ENCODE measurements at places on chromosomes 3 and 15.

GRCh38 chr3:17194116-17194515, 309.4 kb downstream of the PLCL2 start:
- no peak for DNase-seq

GRCh38 chr3:154427685-154428285, 2.2 kb downstream of the GPR149 start:
- no peak for DNase-seq

GRCh38 chr3:32432711-32433530, 41.3 kb downstream of the CMTM7 start:
- no peak for DNase-seq

DNA sequence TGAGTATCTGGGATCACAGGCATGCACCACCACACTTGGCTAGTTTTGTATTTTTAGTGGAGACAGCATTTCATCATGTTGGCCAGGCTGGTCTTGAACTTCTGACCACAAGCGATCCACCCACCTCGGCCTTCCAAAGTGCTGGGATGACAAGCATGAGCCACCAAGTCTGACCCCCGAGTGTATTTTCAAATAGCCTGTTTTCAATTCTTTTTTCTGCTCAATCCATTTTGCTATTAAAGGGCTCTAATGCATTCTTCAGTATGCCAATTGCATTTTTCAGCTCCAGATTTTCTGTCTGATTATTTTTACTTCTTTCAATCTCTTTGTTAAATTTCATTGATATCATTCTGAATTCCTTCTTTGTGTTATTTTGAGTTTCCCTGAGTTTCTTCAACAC, 5.8 kb downstream of the OR5H6 start:
- DNase-seq: no peak

DNA sequence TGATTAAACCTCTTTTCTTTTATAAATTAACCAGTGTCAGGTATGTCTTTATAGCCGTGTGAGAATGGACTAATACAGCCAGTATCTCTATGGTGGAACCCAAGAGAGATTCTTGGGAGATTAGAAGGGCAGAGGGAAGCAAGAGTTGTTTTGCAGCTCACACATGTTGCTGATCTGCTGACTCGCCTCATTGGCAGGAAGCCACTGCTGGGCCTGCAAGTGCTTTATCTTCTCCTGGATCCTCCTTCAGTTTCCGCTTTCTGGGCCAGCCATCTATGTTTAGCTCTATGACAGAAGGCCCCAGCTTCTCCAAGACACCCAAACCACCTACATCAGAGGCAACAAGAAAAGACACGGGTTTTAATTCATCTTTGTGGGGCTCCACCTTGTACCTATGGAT, 23.4 kb upstream of the GALNT15 start:
- DNase-seq: no peak

DNA sequence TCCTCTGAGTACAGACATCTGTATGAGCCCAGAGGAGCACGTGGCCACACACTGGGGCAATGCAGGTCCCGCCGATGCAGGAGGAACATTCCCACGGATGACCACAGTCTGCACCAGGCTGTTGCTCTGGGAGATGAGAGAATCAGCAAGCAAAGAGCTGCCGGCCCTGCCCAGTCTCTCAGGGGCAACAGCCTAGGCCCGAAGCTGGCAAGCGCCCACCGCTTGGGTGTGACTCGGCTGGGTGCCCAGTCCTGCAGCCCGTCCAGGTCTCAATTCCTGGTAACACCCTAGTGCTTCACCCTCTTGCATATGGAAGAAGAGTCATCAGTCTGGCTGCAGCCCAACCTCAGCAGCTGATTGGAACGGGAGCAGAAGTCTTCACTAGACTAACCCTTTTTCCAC, 153.7 kb upstream of the HES1 start:
- DNase-seq: no peak

DNA sequence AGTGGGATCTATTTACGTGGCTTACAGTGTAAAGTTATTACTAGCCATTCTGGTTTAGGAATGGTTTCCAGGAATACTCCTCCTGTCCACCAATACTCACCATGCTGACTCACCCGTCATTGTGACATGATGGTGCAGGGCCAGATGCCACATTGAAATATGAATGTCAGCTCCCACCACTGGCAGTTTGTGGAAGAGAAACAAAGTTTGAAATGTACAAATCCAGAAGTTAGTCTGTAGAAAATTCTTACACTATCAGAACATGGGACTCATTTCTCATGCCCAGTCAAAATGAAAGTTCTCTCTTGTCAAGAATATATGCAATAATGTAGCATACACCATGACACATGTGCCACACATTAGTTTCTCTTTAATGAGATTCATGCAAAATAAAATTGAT, 14.4 kb upstream of the TSPAN3 start:
- no peak for DNase-seq

- DNase-seq: no peak
Measured at GRCh38 chr3:184067573-184068055, 14.8 kb downstream of the HTR3C start.

- no peak for DNase-seq
Measured at GRCh38 chr15:57452090-57452754, 75.9 kb downstream of the CGNL1 start.

DNA sequence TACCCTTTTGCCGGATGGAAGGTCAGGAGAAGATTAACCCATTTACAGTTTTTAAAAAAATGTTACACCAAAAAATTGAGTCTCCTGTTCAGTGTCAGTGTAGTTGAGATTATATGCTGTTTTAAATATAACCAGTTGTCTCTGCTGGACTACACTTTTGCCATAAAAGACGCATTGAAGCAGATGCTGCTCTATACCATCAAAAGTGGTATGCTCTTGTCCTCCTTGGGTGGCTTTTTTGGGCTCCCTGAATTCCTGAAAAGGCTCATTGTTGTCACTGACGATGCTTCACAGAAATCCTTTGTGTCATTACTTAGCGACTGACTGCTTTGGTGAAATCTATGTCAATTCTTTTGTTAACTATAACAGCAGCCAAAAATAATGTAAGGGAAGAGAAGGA, 133.9 kb upstream of the SKOR1 start:
- no peak for DNase-seq

- no peak for DNase-seq
Measured at GRCh38 chr3:13222131-13222530, 148.9 kb upstream of the IQSEC1 start.

DNA sequence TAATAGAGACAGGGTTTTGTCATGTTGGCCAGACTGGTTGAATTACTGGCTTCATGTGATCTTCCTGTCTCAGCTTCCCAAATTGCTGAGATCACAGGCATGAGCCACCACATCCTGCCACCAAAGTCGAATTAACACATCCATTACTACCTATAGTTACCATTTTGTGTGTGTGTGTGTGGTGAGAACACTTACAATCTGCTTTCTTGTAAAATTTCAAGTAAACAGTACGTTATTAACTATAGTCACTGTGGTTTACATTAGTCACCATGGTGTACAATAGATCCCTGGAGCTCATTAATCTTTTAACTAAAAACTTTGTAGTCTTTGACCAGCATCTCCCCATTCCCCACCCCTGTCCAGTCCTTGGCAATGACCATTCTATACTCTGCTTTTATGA, 270.0 kb downstream of the NAALADL2 start:
- DNase-seq: no peak

GRCh38 chr15:99605490-99605931, 39.7 kb downstream of the MEF2A start:
- DNase-seq: no peak

DNA sequence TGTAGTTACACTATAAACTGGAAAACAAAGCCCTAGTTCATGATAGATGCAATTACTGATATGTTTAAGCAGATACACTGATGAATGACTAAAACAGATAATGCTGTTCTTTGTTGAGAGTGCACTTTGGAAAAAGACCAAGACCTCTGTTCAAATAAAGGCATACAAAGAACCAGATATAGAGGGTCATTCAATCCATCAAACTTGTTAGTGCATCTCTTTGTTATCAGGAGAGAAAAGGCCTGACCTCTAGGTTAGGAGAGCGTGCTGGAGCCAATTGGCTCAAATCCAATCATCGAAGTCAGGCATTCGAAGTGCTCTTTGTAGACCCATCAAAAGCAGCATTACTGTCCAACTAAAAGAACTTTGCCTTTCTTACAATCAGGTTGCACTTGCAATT, 124.2 kb downstream of the TFG start:
- no peak for DNase-seq

- no peak for DNase-seq
Measured at GRCh38 chr15:88932271-88932874, 19.2 kb upstream of the MFGE8 start.

DNA sequence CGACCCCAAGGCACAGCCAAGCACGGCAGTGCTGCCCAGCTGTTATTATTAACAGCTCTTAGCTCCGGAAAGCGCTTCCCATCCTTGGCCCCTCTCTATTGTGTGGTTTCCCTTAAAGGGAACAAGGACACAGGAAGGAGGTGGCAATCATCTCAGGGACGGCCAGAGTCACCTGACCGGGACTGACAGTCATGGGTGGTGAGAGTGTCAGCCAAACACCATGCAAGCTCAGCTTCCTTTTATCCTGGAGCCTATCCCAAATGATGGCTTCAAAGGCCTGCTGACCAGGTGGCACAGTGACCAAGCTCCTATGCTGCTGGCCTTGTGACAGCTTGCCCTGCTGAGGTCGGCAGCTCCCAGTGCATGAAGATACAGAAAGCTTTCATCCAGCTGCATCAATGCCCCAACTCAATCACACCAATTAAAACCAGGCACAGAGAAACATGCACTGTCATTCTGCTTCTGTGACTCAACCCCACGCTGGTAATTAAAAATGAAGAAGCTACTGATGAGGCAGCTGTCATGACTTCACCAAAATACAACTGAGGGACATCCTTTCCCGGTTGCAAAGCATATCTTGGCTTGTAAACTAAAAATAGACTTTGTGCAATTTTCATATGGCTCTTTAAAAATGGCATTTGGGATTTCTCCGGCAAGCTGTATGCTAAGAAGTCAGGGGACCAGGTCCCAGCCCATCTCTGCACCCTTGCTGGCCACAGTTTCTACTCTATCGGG, 34.0 kb downstream of the PCSK6 start:
- DNase-seq: no peak

- no peak for DNase-seq
Measured at GRCh38 chr3:64221571-64222257, 3.6 kb downstream of the PRICKLE2 start.

DNA sequence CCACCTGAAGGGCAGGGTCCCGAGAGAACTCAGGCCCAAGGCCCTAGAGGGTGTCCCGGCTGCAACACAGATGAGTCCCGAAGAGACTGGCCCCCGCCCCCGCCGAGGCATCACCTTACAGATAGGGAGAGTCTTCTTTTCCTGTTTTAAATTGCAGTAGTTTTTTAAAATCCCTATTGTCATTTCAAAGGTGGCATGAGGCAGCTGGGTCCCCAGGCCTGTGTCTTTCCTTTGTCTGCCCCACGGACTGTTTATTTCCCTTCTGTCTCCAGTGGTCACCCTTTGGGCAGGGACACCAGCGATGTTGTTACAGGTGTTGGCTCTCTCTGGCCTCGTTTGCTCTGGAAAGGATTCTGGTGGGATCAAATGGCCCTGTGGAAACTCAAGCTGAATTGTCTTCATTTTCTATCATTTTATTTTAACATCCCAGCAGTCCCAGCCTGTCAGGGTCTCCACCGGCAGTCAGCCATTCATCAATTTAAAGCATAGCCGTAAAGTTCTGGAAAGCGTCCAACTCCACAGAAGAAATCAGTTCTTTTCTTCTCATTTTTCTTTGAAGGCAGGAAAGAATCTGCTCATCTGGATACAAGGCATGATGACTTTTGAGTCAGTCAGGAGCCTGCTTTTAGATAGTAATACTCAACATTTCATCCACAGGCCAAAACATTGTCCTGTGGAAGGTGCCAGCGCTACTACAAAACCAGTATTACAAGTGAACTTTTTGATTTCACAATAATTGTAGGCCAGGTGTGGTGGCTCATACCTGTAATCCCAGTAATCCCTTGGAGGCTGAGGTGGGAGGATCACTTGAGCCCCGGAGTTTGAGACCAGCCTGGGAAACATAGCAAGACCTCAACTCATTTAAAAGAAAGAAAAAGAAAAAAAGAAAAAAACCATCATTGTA, 96.2 kb downstream of the HES1 start:
- DNase-seq: no peak

DNA sequence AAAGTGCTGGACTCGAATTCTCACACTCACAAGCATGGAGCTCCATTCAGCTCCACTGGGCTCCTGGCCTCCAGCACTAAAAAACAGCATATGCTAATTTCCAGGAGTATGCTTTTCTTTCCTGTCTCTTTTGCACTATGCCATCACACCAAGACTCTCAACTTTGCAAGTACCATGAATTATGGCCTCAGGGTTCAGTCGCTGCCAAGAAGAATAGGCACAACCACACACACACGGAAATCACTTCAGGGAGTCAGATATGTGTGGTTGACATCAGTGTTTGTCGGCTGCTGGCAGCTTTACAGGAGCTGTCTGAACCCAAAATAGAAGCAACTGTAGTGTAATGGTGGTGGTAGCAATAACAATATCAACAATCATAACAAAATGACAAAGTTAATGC, 305.0 kb upstream of the SLCO3A1 start:
- no peak for DNase-seq

GRCh38 chr15:40008061-40008765, 30.8 kb downstream of the SRP14 start:
- no peak for DNase-seq

DNA sequence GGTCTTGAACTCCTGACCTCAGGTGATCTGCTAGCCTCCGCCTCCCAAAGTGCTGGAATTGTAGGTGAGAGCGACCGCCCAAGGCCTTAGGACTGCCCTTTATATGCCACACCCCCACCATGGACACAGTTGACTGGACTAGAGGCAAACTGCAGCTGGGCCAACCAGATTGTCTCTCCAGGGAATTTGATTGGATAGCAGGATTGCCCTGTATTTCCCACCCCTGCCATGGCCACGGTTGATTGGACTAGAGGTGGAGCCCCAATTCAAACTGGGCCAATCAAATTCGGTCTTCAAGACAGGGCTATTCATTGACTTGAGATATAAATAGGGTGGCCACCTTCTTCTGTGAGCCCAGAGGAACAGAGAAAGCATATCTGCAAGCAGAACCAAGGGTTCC, 6.9 kb upstream of the CLPX start:
- DNase-seq: no peak

DNA sequence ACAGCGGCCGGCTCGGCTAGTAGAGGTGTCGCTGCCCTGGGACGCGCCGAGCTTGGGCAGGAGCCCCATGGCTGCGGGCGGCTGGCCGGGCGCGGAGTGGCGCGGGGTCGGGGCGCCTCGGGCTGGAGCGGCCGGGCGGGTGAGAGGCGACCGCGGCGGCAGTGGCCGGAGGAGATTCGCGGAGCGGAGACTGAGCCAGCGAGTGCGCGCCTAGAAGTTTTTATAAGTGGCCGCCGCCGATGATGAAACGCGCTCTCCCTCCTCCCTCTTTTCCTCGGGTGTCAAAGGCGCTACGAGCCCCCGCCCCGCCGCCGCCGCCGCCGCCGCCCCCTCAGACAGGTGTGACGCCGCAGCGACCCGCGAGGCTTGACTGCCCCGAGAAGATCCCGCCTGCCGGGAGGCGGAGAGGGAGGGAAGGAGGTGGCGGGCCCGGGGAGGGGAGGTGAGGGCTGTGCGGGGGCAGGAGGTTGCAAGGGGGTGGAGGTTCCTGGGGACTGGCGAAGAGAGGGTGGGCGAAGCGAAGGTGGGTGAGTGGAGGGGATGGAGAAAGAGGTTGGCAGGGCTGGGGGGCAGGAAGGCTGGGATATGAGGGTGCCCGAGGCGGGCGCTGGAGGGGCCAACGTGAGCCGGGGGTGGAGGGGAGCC, at the start of gene SLCO2A1:
TSS of gene SLCO2A1 (minus strand) at position 192 of the 645 bp plus-strand sequence. CDS start at position 69, 123 bp downstream.
- DNase-seq: no peak

- no peak for DNase-seq
Measured at GRCh38 chr3:163261618-163262017, 1765.0 kb downstream of the OTOL1 start.

GRCh38 chr15:58666957-58667356, 82.5 kb downstream of the ADAM10 start:
- DNase-seq: no peak

- no peak for DNase-seq
Measured at GRCh38 chr3:181629029-181629428, 82.7 kb upstream of the SOX2 start.

Measured in iPS DF 6.9 (cell line).